NCI-H2081 treated with DMSO at 0.1 percent for 48 hours (cell line): ENCODE measurements at places on chromosomes 5 and 9.

DNA sequence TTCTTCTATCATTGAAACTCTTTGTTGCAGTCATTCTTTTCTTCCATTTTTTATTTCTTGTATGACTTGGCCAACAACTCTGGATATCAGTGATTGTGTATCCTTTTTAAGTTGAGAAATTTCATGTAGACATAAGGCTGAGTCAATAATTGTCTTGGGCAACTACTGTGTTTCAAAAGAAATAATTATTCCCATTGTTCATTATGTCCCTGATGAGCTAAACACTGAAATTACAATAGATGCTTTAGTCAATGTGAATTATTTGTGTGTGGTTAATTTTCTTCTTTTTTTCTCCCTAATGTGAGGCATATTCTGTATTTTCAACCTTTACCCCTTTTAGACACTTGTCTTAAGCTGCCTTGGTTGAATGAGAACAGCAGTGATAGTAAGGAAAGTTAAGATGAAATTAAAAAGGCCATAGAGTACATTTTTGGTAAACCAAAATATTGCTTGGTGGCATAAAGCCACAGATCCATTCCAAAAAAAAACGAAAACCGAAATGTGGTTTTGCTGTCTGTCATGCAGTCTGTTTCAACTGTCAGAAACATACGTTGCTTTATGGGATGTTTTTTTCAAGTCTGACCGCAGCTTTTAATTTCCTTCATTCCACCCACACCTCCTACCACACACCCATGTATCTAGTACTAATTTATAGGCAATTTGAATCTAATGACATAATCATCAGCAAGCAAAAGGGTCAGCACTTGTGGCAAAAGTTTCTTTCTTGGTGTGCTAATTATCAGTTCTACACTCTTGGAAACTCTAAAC is 21.1 kb downstream of the TLE4 start:
- no peak for DNase-seq

DNA sequence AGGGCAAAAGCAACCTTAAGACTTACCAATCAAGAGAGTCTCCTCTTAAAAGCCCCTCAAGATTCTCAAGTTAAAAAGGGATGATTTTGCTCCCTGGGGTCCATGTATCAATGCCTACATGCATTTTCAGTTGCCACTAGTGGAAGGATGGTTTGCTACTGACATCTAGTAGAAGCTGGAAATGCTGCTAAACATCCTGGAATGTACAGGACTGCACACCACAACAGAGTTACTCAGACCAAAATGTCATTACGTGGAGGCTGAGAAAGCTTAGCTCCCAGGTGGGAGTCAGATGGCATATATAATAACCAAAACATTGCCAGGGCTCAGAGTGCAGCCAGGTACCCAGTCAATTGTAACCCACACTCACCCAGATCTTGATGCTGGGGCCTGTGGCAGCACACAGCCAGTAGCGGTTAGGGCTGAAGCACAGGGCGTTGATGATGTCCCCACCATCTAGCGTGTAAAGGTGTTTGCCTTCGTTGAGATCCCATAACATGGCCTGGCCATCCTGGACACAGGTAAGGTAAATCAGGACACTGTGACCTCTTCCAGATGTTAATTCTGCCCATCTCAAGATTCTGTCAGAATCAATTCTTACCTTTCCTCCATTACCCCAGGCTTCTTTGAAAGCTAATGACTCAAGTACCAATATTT is 5.8 kb downstream of the RACK1 start:
- DNase-seq, result no peak

DNA sequence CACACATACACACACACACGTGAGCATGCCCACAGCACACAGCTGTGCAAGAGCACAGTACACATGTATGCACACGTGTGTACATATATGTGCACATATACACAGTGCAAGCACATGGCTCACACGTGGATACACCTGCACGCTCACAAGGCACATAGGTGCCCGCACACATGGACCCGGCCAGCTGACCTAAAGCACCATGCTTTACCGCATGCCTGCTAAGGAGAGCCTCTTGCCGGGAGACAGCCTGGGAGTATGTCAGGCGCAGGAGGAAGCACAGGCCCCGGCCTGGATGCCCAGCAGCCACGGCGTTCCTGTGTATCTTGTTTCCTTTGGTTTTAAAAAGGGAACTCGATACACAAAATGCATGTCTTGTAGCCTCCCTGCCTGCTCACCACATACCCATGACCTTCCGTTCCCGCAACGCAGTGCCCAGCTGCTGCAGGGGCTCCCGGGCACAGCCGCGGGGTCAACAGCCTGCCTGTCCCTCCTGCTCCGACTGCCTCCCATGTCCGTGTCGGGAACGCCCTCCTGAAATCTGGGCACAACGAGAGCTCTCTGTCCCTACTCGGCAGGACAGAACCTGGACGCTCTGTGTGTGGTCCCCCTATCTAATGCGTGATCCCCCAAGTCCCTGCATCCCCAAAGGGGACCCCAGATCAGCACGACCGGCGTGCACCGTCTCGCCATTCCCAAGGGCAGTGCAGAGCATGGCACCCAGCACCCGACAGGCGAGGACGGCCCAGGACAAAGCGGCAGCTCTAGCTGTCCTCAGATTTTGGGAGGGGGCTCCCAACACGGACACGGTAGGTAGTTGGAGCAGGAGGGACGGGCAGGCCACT is 3.6 kb downstream of the SLC12A7 start:
- DNase-seq, result no peak

- no peak for DNase-seq
Observed at GRCh38 chr9:5778805-5779204, 54.1 kb downstream of the ERMP1 start.

- no peak for DNase-seq
Observed at GRCh38 chr9:29220596-29221251, 1647.4 kb upstream of the C9orf72 start.
